GOT3 (cell line): ENCODE measurements at places on chromosomes 5 and 9.

DNA sequence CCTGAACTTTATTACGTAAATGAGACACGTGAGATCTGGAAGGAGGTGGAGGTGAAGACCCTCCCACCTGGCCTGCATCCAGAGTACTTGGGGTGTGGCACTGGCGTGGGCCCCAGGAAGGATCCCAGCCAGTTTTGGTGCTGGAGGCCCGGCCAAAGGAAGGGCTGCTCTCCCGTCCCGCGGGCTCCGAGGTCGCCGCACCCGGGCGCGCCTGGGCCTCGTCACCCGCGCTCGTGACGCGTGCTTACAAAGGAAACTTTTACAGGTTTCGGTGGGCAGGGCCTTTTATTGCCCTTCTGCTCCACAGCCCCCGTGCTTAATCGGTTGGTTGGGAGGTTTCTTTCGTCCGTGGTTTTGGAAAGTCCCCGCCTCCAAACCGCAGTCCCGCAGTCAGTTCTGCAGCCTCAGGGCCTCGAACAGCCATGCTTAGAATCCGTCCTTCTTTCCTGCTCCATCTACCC, 29.2 kb downstream of the CDKN2A start:
- no peak for DNase-seq

GRCh38 chr5:5331848-5332247, 90.6 kb upstream of the ICE1 start:
- DNase-seq = no peak

DNA sequence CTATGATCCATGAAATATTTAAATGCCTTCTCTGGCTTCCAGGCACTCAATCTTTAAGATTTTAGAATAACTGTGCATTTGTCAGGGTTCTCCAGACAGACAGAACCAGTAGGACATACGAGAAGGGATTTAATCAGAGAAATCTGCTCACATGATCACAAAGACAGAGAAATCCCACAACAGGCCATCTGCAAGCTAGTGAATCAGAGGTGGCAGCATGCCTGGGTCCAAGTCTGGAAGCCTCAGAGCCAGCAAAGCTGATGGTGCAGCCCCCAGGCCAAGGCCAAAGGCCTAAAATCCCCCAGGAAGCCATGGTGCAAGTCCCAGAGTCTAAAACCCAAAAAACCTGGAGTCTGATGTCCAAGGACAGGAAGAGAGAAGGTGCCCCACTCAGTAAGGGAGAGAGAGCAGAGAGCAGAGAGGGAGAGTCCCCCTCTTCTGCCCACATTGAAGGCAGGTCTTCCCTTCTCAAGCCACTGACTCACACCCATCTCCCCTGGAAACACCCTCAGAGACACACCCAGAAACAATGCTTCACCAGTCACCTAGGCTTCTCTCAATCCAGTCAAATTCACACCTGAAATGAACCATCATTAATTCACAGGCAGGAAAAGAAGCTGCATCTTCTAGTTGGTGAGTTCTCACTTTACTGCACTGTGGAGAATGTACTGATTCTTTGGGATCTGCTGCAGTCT, 48.7 kb downstream of the CAMSAP1 start:
- no peak for DNase-seq

GRCh38 chr5:63145167-63145566, 566.5 kb downstream of the LRRC70 start:
- DNase-seq = no peak

DNA sequence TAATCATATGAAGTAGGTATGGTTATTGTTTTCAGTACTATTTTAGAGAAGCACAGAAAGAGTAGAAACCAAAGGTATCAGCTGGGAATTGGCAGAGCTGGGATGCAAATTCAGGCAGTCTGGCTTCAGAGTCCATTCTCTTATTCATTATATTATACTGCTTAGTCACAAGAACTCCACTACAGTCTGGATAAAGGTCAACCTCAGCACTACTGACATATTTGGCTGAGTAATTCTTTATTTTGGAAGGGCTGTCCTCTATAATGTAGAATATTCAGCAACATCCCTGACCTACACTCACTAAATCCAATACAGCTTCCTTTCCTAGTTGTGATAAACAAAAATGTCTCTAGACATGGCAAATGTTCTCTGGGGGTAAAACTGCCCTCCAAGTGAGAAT, 37.6 kb downstream of the PTGER4 start:
- no peak for DNase-seq

- no peak for DNase-seq
Observed at GRCh38 chr5:176830995-176831423, 20.6 kb downstream of the UNC5A start.

DNA sequence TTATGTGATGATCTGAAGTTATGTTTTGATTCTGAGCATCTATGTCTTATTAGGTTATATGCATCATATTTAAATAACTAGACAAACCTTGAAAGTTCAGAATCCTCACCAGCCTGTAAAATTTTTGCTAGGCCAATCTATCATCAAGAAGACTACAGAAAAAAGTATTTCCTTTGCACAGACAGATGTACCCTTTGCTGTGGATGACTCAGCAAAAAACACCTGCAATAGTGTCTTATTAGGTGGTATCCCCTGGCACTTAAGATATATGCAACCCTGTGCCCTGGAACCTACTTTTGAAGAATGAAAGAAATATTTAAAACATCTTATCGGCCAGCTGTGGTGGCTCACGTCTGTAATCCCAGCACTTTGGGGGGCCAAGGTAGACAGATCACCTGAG, 130.6 kb downstream of the SLF1 start:
- no peak for DNase-seq

- no peak for DNase-seq
Observed at GRCh38 chr5:178240766-178241165, 8.2 kb upstream of the PHYKPL start.

DNA sequence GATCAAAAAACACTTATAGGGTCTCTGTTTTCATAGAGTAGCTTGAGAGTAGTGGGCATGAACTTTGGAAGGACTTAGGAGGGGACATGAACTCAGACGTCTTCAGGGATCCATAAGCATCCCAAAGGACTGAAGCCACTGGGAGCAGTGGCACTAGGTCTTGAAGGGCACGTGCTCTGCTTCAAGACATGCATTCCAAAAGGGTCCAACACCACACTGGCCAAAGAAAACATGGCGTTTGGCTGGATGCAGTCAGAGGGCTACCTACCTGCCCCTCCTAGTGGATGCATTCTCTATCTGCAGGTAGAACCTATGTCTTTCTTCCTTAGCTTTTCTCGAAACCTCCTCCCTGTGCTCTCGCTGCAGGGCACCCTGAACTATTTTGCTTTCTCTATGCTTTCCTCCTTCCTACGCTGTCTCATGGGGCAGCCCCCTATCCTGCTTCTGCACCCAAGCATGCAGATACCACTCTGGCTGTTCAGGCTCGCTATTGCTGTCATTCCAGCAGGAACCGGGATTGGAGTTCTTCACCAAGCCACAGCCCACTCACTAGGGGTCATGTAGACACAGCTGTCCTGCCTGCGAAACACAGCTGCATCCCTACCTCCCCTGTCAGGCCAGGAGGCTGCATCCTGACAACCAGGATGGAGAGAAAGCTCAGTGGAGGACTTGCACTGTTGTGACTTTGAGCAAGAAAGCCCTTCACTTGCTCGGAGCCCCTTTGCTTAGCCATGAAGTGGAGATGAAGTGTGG, 11.9 kb downstream of the FAM240B start:
- DNase-seq = no peak

- no peak for DNase-seq
Observed at GRCh38 chr9:133054966-133055365, 6.8 kb upstream of the CEL start.

GRCh38 chr9:79824265-79824664, 252.5 kb downstream of the TLE4 start:
- no peak for DNase-seq

GRCh38 chr9:22204240-22204639, 195.1 kb upstream of the CDKN2B start:
- no peak for DNase-seq

- no peak for DNase-seq
Observed at GRCh38 chr5:75460942-75461610, 50.4 kb downstream of the CERT1 start.

DNA sequence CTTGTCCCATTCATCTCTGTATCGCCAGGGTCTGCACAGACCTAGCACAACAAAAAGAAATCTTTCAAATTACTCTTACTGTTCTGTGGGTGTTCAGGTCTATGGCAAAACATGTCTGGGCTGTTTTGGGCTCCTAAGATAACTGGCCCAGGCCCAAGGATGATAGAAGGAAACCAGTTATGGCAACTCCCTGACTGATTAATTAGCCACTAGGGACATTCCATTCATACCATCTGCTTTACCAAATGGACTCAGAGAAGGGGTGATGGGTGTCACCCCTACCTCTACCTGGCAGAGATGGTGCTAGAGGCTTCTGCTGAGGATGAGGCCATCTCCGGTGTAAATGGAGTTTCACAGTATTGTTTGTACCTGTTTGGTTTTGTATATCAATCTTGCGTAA, 1.9 kb downstream of the SLC31A2 start:
- DNase-seq = no peak

- DNase-seq = no peak
Observed at GRCh38 chr9:134922066-134922931, 4.6 kb upstream of the FCN1 start.

- no peak for DNase-seq
Observed at GRCh38 chr5:64869419-64869818, 100.7 kb downstream of the CWC27 start.

GRCh38 chr5:142873831-142874230, 103.7 kb downstream of the ARHGAP26 start:
- no peak for DNase-seq
